Activated CD8-positive, alpha-beta memory T cell treated with anti-CD3 and anti-CD28 coated beads for 1 hour (primary cell): ENCODE measurements at places on chromosomes 7 and 10.

DNA sequence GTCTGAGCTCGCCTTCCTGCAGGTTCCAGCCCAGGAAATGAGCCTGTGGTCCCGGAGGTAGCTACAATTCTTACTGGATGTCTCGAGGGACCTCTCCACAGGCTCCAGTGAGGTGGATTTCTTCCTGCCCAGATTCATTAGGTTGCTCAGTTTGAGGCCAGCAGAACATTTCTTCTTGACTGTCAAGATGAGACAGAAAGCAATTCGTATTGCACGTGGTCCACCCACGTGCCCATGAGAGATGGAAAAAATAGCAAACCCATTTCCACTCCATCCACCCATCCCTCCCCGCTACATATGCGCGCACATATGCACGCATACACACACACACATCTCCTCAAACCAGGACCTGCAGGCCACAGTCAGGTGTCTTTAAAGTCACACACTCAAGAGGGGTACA is 68.7 kb downstream of the VWA2 start:
- no peak for DNase-seq

DNA sequence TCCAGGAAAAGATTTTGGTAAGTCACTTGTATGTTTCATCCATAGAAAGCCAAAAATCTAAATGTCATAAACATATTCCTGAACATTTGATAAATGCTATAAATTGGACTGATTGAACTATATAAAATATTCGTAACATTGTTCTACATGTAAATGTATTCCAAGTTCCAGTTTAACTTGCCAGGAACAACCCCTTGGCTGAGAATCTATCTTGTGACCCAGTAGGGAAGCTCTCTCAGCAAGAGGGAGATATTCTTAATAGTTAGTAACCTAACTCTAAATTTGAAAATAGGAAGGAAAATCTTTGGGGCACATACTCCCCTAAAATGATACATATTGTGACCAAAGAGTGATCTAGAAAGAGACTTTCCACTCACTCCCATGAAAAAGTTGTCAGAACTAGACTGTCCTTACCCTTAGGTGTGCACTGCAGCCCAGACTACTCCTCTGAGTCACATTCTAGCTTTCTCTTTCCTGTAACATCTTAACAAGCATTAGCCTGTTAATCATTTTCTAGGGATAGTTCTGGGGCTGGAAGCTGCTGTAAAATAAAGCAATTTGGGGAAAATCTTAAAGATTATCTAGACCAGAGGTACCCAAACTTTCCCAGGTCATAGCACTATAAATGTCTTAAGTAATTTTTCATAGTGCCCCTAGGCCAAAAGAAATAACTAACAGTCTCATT is 73.7 kb upstream of the SKAP2 start:
- DNase-seq: no peak

DNA sequence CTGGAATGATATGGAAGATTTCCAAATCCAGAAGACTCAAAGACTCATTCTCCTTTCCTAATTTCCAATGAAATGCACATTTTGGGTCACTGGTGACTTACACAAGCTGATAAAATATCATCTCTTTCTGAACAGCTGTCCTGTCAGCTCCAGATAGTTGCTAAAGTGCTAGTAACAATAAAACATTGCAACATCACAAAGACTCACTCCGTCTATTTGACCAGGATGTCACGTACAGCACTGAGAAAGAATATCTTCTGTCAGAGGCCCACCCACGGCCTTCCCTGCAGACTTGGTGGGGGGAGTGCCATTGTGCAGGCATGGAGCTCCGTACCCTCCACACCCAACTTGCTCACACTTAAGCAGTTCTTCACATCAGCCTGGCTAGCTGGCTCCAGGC is 78.9 kb upstream of the EGR2 start:
- no peak for DNase-seq

DNA sequence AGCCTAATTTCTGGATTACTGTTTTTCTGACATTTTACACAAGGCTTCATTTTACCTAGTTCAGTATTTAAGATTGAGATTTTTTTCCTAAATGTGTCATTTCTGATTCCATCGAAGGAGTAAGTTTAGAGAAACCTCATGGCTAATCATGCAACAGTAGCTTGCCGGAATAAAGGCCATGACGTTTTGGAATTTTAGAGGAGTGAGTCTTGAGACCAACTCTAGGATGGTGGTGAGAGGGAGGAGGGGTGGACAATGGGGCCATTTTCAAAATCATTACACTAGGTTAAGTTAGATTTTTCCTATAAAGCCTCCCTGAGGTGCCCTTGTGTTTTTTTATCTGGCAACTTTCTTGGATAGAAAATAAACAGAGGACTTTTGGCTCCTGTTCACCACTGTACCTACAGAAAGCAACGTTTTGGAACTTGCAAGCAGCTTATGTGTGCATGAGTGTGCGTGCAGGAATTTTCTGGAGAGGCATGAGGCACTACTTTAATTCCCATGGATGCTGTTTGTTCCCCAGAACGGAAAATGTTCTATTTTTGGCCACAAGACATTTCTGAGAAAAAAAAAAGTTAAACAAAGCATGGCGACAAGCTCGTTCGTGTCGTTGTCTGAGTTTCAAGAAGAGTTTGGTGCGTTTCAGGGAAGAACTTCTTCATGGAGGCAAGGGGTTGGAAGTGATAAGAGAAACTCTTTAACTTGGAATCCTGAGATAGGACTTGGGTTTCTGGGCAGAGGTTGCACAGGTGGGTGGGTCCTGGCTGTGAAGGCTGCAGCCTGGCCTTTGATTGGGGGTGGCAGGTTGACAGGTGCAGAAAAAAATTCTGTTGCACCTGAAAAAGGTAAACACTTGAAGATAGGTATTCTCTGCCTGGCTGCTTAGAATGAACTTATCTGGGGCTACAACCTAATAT is 178.1 kb downstream of the PTEN start:
- DNase-seq: no peak

- no peak for DNase-seq
Observed at GRCh38 chr7:43439631-43440401, 143.1 kb upstream of the STK17A start.

DNA sequence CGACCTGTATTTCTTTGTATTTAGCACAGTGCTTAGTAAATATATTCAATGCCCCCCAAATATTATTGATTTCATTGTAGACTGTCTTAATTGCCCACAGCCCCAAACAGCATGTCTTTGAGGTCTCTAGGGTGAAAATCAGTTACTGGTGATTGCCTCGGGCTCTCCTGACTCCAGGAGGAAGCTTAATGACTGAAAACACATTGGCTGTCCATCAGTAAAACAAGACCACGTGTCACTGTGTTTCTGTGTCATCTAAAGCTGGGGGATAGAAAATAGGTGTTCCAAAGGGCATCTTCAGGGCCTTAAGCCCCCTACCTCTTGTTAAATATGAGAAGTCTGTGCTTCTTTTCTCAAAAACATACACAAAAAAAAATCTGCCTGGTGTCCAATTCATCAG is 67.9 kb downstream of the CACNA2D1 start:
- no peak for DNase-seq

GRCh38 chr7:103446049-103446520 is at the start of gene SLC26A5:
SLC26A5 (minus strand) TSS chr7:103446207; CDS start chr7:103421514, 24,693 bp downstream.
- DNase-seq: no peak

GRCh38 chr10:123893651-123894050 is 2.0 kb upstream of the CPXM2 start:
- DNase-seq: no peak

GRCh38 chr10:24114556-24114955 is 94.4 kb upstream of the KIAA1217 start:
- no peak for DNase-seq

GRCh38 chr10:24642921-24643678 is 80.6 kb downstream of the ARHGAP21 start:
- DNase-seq: no peak

DNA sequence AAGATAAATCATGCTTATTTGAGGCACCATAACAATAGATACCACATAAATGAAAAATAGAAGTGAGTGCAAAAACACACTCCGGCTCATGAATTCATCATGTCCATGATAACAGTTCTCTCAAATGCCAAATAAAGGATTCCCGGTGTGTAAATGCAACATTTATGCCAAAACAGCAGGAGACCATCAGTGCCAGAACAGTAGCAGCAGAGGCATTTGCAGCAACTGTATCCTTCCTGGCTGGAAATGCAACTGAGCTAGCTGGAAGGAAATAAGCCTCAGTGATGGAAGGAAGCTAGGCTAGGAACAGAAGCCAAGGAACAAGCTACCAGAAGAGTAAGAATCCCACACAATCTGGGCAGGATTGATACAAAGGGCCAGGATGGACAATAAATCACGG is 79.9 kb upstream of the THSD7A start:
- no peak for DNase-seq

DNA sequence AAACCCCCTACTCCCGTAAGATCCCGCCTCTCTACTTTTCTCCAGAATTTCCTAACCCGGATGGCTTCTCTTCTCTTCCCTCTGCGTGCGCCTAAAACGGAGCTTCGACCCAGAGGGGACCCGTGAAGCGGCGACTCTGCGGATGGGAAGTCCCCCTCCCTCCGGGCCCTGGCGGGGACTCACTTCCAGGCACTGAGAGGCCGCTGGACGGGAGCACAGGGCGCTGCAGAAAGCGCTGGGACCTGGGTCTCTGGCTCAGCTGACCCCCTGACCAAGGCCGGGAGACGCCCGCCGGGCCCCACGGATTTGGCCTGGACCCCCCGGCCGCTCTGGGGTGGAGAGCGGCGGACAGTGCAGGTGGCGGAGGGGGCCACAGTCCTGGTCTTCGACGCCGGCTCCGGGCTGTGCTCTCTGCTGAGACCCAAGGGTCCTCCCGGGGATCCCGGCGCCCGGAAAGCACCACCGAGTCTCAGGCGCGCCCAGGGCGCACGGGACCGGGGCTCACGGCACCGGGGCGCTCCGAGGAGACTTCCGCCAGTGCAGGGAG is 688 bp upstream of the FOXL3 start:
- DNase-seq: no peak

DNA sequence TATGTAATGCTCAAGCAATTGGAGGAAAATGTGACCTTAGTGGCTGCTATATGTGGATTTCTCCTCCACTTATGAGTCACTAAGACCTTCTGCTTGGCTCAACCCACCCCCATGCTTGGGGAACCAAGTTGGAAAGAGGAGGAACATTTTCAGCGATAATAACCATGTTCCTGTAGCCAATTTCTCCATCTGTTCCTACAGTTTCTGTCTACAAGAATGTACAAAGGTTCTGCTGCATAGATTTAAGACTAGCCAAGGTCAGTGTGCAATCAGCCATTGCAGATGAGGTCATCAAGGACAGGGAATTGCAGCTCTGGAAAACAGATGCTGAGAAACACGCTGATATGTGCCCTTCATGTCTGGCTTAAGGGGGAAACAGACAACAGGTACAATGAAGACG is 5.6 kb upstream of the NRCAM start:
- no peak for DNase-seq

- no peak for DNase-seq
Observed at GRCh38 chr7:71465741-71466189, 333.8 kb downstream of the GALNT17 start.

GRCh38 chr7:138243430-138243829 is 167.2 kb downstream of the AKR1D1 start:
- DNase-seq: no peak

GRCh38 chr10:48634198-48634983 is 29.5 kb upstream of the ARHGAP22 start:
- DNase-seq: no peak

DNA sequence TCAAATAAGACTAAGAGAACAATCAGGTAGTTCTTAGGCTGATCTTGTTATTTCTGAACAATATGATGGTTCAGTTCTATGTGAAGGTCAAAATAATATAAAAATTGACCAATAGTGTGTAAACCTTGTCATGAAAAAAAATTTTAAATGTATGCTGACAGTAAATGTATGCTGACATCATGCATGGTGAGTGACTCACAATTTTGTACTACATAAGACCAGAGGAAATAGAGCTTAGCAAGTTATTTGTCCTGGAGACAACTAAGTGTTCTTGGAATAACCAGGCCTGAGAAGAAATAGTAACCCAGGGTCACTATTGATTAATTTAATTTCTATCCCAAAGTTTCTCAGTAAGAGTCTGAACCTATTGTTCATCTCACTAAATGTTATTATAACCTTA is 182.2 kb upstream of the PCDH15 start:
- DNase-seq: no peak

DNA sequence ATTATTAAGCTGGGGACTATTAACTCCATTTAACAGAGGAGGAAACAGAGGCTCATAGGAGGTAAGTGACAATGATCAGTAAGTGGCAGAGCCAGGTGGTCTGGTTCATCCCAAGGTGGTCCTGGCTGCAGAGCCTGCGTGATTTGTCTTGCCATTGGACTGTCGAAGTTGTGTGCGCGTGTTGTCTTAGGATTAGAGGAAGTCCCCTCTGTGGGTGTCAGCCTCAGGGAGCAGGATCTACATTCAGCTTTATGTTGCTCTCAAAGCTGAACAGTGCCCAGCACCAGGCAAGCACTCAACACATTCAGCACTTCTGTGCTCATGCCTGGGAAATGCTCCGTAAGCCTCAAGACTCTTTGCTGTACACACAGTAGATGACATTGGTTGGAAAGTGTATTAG is 139.5 kb downstream of the HERPUD2 start:
- no peak for DNase-seq

GRCh38 chr10:98086837-98087708 is 47.4 kb upstream of the R3HCC1L start:
- DNase-seq: no peak

GRCh38 chr7:93108003-93108402 is 9.8 kb downstream of the SAMD9 start:
- DNase-seq: no peak

- DNase-seq: no peak
Observed at GRCh38 chr7:116834815-116835504, 27.4 kb upstream of the CAPZA2 start.

- peak; percentile 5 for DNase-seq
Observed at GRCh38 chr10:118423800-118424442, 81.8 kb upstream of the FAM204A start.

GRCh38 chr10:10869592-10869991 is 148.1 kb upstream of the CELF2 start:
- no peak for DNase-seq

DNA sequence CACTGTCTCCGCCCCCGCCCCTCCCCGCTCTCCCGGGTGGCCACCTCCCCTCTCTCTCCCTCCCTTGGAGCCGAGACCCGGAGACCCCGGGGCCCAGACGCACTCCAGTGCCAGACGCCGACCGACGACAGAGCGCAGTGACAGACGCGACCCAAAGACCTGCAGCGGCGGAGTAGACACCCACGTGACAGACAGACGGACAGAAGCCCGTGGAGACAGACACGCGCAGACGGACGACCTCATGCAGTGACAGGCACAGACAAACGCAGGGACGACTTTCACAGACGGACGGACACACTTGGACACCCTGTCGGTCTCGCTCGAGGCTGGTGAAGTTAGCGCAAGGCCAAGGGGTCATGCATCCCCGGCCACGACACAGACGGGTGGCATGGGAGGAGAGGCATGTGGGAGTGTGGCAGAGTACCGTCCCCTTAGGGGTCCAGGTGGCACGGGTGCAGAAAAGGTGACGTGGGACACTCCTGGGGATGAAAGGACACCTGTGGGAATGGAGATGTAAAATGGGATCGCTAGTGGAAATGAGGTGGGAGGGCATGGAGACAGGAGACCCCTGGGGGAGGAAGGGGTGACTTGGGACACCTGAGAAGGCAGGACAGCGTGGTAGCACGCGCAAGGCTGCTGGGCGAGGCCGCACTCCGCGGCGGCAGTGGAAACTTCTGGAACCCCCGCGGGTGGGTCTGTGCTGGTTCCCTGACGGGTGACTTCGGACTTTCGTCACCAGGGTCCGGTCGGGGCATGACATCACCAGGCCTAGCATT is 456 bp upstream of the ACHE start:
- DNase-seq: no peak

- DNase-seq: no peak
Observed at GRCh38 chr10:79179164-79179956, 110.6 kb downstream of the ZMIZ1 start.

GRCh38 chr10:131553121-131553520 is 241.6 kb upstream of the TCERG1L start:
- no peak for DNase-seq

GRCh38 chr10:57689596-57690297 is 577.9 kb downstream of the IPMK start:
- DNase-seq: no peak
